Amniotic stem cell (primary cell): ENCODE measurements at places on chromosomes 16 and 17.

GRCh38 chr16:4663777-4664465 lies 29.4 kb upstream of the NUDT16L1 start:
- DNase-seq: no peak

DNA sequence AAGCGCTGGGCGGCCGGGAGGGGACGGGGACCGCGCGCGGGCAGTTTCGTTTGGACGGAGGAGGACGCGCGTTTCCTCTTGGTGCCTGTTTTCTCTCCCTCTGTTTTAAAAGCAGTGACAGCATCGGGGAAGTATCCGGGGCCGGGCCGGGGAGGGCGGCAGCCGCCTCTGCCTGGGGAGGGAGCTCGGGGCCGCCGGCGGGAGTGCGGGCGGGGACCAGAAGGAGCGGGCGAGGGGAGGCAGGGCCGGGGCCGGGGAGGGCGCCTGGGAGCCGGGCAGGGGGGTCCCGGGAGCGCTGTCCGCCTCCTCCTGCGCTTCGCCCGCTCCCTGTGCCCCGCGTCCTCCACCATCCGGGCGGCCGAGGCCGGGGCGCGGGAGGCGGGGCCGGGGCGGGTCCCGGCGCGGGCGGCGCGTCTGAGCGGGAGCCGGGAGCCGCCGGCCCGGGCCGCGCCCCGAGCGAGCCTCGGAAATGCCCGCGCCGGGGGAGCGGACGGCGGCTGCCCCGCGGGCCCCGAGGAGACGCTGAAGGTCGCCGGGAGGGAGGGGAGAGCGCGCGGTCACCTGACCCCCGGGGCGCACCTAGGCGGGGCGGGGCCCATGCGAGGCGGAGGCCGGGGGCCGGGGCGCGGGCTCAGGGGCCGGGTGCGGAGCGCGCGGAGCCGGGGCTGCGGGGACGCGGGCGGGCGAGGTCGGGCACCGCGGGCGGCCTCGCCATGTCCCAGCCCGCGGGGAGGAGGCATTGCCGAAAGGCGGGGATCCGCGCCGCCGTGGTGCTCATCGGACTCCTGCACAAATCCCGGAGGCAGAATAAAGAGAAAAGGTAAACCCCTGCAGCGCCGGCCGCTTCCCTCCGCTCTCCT lies 57.3 kb downstream of the RAP1GAP2 start:
- no peak for DNase-seq

- no peak for DNase-seq
Measured at GRCh38 chr17:2423271-2423670, 22.4 kb upstream of the MNT start.

DNA sequence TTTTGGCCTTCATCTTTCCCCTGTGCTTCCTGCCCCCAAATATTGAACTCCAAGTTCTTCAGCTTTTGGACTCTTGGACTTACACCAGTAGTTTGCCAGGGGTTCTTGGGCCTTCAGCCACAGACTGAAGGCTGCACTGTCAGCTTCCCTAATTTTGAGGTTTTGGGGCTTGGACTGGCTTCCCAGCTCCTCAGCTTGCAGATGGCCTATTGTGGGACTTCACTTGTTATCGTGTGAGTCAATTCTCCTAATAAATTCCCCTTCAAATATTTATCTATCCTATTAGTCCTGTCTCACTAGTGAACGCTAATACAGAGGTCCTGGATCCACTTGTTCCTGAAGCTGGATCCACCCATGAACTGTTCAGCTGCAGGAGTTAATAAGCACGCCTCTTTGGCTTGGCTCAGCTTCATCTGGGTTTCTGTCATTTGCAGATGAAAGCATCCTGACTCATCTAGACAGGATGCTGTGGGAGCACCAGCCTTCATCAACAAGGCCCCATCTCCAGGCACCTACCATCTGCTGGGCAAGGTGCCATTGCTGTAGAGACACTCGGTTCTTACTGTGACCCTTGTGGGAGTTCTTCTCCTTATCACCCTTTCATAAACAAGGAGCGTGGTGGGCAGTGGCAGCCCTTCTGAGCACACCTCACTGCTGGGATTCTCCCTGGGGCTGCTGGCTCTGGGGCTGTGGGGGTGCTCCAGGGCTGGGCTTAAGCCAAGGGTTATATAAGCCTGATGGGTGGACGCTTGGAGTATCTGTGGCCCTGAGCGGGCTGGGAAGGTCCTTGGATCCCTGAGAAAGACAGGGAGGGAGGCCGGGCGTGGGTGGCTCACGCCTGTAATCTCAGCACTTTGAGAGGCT lies 23.1 kb downstream of the LAT start:
- no peak for DNase-seq

DNA sequence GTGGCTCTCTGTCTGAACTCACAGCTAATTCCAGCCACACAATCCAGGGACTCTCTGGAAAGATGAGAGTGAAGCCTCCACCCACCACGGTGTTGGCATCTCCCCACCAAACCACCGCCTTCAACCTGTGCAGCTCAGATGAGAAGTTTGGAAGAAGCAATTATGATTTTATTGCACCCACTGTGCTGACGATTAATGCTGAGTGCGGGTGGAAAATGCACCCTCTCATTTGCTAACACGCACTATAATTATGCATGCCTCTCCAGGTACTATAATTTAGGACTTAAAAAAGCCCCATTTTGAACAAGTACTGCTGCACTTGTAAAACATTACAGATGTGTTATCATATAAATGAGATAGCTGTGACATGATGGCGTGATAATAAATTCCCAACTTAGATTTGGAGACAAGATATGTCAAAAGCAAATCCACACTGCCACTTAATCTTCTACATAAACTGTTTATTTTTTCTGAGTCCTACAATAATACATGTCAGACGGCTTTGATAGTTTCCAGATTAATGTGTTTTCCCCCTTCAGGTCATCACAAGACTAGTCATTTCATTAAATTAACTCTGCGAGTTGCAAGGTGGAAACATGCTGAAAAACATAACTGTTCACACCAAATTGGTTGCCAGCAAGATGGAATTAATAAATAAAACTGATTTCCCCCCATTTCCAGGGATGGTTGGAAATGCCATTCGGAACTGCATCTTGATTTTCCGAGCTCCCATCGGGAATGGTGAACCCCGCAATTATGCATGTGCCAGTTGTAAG lies 466.5 kb upstream of the MAF start:
- no peak for DNase-seq

DNA sequence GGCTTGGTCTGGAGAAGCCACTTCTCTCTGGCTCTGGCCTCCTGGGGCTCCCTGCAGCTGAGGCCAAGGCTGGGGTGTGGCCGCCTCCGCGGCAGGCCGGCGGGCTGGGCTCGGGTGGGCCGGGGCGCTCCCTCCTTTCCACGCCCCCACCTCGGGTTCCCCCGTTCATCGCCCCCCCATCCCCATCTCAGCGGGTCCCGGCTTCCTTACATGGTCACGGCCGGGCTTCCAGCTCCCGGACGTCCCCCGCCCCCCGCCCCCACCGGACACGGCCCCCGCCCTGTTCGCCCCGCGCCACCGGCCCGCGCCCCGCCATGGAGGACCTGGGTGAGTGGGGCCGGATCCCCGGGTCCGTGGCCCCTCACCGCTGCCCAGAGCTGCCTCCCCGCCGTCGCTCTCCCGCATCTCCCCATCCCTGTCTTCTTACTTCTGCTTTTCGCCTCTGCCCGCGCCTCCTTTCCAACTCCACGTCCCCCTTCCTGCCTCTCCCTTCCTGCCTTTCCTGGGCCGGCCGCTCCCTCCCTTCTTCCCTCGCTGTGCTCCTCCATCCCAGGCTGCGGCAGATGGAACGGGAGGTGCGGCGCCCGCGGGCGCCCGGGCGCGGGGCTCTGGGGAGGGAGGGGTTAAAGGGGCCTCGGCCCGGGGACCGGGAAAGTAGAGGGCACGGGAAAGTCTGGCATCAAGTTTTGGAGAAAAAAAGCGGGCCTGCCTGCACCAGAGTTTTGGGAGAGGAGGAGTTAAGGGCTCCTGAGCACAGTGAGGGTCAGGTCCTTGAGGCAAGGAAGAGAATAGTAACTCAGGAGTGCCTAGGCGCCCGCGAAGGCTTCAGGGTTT lies at the start of gene TGFB1I1:
Gene TGFB1I1, plus strand, starts transcription at position 278 of the 834 bp plus-strand sequence. Its CDS starts 37 bp downstream, at position 315.
- peak; percentile 63 for DNase-seq

DNA sequence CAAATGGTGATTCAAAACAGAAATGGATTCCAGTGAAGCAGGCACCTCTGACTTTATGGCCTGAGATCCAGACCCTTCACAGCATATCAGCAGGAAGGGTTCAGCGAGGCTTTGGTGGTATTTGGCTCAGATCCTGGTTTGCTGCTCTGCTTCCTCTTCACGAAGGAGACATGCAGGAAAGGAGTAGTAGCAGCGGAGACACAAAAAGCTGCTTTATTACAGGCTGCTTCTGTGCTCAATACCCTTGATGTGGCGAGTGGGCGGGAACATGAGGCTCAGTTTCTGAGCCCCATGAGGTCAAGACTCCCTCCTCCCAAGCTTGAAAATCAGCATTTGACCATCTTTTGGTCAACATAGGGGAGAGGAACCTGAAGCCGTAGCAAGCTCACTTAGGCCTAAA lies 213.3 kb upstream of the AXIN2 start:
- no peak for DNase-seq

- no peak for DNase-seq
Measured at GRCh38 chr16:84438971-84439696, 65.3 kb downstream of the MEAK7 start.

DNA sequence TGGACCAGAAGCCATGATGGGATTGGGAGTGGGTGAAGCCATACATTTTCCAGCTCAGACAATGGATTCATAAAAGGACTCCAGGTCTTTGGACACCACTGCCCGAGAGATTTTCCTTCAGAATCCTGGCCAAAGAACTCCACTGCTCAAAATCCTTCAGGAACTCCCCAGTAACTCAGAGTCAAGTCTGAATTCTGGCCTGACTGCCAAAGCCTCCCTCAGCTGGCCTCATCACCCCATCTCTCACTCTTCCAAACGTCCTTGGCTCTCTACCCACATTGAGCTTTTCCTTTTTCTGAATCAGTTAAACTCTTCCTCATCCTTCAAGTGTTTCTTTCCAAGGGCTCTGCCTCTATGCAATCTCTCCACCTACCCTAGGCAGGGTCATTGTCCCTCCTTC lies 1.2 kb upstream of the SEPTIN1 start:
- no peak for DNase-seq

- DNase-seq: no peak
Measured at GRCh38 chr17:74877592-74878548, 5.1 kb upstream of the FDXR start.
